ENCODE measurements at places on chromosomes 13 and 19. TPM values are rescaled to one million over a fixed set of nuclear protein-coding genes. Genes with fewer than 3 reads are reported as not detected.
A peak's percentile ranks its signal among the peaks of the same experiment; 100 is the strongest.

DNA sequence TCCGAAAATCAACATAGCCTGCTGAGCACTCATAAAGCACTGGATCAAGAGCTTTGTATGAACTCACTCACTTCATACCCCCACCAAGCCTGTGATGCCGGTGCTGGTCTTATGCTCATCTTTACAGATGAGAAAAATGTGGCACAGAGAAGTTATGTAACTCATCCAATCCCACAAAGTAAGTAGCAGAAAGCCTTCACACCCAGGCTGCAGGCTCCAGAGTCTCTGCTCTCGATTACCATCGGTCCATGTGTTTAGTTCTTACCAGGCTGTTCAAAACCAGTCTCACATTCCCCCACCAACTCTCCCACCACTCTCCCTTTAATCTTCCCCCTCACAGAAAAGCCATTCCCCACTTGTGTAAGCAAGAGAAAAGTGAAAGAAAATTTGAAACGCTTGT, 276.0 kb downstream of the DNAJC15 start:
- DNase-seq = no peak

- no peak for DNase-seq
These were observed 444.8 kb downstream of the LIG4 start for GRCh38 chr13:107770541-107770940.

DNA sequence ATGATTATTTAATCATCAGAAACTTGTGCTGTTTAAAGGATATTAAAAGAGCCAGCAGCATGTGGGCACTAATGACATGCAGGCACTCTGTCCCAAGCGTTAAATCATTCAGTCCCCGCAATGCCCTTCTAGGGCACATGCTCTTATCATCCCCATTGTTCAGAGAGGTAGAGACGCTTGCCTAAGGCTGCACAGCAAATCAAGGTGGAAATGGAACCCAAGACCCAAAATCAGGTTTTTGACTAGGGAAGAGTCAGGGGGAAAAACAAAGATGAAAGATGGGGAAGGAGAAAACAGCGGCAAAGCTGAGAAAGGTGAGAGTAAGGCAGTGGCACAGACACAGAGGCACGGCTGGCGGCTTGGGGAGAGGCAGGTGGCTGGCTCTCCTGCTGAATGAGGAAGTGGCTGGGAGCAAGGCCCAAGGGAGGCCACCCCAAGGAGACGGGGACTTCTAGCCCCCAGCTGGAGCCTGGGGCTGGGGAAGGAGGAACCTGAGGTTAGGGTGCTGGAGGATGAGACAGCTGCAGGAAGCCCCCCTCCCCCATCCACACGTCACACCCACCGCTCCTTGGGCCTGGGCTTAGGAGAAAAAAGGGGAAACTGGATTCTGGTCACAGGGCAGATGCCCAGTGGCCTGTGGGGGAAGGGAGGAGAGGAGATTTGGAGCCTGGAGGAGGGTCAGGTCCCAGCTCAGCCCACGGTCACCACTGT, 1.0 kb upstream of the TYROBP start:
- DNase-seq = no peak

DNA sequence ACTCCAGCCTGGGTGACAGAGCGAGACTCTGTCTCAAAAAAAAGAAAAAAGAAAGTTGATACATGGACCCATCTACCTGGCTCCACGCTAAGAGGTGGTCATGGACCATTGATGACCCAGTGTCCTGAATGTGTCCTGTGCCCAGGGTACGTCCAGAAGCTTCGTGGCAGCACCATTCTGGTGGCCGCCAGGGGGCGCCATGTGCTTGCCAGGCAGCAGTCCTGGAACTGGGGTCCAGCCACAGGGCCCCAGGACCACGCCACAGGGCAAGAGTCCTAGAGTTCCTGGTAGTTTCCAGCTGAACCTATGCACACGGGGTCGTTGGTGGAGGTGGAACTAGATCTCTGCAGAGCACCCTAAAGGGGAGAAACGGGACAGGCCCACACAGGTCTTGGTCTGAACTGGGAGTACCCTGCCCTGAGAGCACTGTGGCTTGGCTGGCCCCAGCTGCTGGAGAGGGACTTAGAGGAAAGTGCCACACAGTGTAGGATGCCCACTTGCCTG, 19.9 kb upstream of the FBXO27 start:
- DNase-seq = no peak

DNA sequence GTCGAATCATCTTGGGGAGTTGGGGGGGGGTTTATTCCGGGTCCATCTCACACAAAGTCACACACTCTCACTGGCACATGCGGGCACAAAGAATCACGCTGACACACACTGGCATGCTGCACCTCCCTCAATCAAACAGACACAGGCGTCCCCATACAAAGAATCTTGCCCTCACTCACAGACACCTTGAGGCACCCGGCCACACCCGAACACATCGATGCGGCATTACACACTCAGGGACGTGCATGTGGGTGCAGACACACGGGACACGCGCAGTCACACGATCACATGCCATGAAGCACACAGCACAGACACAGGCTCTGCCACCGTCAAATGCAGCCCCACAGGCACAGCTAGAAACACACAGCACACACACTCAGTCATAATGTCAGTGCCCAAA, 7.8 kb downstream of the NFIX start:
- no peak for DNase-seq

GRCh38 chr19:3692141-3693024, 7.9 kb downstream of the PIP5K1C start:
- no peak for DNase-seq

GRCh38 chr13:35470671-35471661, 5.5 kb downstream of the MAB21L1 start:
- DNase-seq = no peak

GRCh38 chr13:49400755-49401659, 42.9 kb downstream of the CAB39L start:
- DNase-seq = no peak

- DNase-seq = no peak
These were observed 8.8 kb downstream of the ZNF787 start for GRCh38 chr19:56112313-56112709.

GRCh38 chr13:36601186-36601585, 72.6 kb upstream of the SERTM1 start:
- no peak for DNase-seq

- DNase-seq = peak; percentile 44
These were observed 22.3 kb upstream of the CLDN10 start for GRCh38 chr13:95530178-95530577.

GRCh38 chr19:51546650-51547396, 15.4 kb upstream of the SIGLEC6 start:
- no peak for DNase-seq

GRCh38 chr19:14476673-14477401, 1.7 kb upstream of the PTGER1 start:
- DNase-seq = peak; percentile 60

GRCh38 chr13:93534181-93534700, 307.6 kb downstream of the GPC6 start:
- DNase-seq = no peak

GRCh38 chr19:30890033-30890432, 459.2 kb downstream of the TSHZ3 start:
- DNase-seq = no peak

Gene PDS5B
- 11.8 TPM for total RNA-seq

Gene PRTN3
- not detected for total RNA-seq

Gene POGLUT2
- 15.7 TPM for total RNA-seq

Gene TMEM86B
- total RNA-seq = 7.5 TPM

Gene CACNA1A
- total RNA-seq = 0.29 TPM

Gene ZGLP1
- total RNA-seq = 2.3 TPM

Gene ZNF470
- 2.9 TPM for total RNA-seq

Gene FGF14
- not detected for total RNA-seq

Gene ZNF578
- total RNA-seq = 4.0 TPM

Gene ZNF441
- 5.1 TPM for total RNA-seq

Gene TMEM145
- total RNA-seq = 4.9 TPM
